ENCODE measurements at places on chromosomes 6 and 20.

DNA sequence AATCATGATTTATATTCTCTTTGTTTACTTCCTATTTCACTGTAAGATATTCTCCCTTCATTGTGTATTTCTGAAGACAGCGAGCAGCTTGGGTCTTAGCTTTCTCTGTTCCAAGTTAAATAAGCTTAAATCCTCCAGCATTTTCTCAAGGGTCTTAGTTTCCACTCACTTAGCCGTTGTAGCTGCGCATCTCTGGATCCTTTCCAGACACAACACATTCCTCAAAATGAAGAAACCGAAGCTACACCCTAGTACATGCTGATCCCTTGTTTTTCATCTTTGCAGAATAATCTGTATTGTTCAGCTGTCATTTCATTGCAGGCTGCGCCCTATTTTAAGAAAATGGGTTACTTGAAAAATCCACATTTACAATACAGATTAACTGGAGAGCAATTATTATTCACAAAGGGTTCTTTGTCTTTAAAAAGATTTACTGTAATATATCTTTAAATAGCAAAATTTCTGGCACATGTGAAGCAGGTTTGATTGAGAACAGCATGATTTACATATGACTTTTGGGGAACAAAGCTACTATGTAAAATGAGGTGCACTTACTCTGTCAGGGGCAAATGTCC is 375.8 kb downstream of the QKI start:
- DNase-seq: no peak

DNA sequence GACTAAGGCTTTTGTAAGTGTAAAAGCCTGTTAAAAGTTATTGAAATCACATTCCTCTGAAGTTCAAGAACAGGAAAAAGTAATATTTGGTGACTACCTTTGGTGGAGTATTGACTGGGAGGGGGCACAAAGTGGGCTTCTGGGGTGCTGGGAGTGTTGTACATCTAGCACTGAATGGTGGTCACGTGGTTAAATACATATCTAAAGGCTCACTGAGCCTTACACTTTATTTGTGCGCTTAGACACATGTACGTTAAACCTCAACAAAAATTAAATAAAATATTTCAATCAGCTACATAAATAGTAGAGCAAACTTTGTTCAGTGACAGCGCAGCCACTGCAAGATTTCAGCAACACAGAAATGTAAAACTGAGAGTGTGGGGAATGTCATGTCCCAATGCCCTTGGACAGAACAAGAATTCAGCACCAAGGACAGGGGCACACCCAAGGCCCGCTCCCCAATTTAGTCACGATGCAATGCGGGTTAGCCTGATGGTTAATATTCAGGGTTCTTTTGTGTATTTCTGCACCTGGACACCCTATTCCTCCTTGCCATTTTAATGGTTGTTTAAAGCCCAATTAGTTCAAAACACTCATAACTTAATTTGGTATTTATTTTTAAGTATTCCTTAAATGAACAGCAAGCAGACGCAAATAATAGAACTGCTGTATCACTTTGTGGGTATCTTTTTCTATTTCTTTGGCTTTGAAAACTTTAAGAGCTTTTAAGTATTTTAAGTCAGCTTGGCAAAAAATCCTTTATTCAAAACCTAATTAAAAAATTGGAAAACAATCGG is 37.4 kb downstream of the ANGPT4 start:
- DNase-seq: no peak

DNA sequence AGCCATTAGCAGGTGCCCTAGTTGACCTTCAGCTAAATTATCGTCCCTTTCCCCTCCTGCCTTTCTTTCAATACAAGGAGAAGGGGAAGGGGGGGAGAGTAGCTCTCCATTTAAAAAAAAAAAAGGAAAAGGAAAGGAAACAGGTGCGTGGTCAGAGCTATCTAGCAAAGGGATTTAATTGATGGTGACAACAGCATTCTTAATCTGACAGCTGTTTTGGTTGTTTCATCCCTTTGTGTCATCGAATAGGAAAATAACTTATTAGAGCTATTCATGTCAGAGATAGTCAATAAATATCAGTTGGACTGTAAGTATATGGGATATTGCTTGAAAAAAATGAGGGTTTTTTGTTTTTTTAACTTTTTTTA is 195.2 kb upstream of the SASH1 start:
- no peak for DNase-seq

GRCh38 chr6:138484018-138484731 is 15.1 kb downstream of the NHSL1 start:
- DNase-seq: no peak

DNA sequence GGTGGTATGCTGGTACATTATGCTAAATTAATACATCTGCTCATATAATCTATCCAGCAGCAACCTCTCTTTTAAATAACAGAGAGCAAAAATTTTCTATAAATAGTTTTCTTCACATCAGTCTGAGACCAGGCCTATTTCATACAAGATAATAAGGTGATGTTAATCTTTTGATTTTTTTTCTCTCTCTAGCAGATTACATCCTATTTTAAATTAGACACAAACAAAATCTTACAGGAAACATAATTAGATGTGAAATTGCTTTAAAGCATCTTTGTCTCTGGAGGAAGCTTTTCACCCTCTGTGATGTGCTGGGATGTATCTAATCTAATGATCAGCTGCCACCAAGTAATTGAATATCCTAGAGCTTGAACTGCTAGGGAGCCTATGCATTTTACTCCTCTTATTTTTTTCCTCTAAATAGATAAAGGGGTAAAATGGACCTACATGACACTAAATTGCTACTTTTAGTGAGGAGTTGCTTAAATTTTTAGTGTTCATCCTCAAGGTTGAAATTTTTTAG is 165.5 kb downstream of the MANEA start:
- DNase-seq: no peak

- no peak for DNase-seq
Measured at GRCh38 chr6:92681401-92681800, 738.0 kb downstream of the EPHA7 start.

DNA sequence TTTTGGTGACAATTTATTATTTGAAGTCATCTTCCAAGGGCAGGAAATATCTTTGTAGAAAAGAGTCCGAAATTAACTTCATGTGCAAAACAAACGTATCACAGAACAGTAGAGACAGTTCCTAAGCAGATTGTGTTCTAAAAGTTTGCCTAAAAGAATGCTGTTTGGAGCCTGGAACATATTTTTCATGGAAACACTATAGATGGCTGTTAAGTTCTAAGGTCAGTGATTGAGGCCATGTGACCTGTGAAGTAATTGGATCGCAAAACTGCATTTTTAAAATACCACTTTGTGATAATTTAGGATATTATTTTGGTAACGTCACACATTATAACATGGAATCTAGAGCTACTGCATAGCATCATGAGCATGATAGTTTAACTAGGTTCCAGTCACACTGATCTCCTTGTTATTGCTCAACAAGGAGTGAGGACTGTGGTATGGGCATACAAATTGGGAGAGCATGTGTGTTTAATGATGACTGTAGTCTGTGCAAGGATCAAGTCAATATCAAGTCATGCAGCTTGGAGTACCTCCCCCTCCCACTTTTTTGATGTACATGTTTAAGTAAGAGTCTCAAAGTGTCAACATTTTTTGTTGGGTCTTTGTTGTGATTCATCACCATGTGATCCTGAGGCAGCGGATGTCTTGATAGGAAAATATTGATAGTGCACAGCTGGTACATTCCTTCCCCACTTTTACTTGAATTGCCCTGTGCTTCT is 609.3 kb upstream of the CITED2 start:
- DNase-seq: no peak

DNA sequence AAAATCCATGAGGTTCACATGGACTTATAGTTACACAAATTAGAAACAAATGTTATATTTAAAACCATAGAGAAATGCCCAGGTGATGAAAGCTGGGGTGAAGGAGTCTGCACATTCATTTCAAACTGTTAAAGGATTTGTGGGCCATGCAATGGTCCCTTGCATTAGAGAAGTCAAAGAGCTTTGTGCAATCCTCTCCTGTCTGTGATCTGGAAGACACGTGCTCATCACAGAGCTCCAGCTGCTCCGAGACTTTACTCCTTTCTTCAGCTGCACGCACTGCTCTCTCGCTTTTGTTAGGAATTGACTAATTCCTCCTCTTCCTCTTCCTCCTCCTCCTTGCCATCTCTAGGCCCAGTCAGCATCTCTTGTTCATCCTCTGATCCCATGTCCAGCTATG is 4.1 kb upstream of the AIF1 start:
- no peak for DNase-seq

- no peak for DNase-seq
Measured at GRCh38 chr20:38129248-38129865, 35.7 kb downstream of the TGM2 start.

All from activated CD8-positive, alpha-beta memory T cell treated with anti-CD3 and anti-CD28 coated beads for 1 hour (primary cell).